HFFc6 (cell line): ENCODE measurements at places on chromosomes 3 and 15. TPM values are rescaled to one million over a fixed set of nuclear protein-coding genes. Genes with fewer than 3 reads are reported as not detected.

LYZL4 gene
- not detected in 3 replicates for total RNA-seq

DNA sequence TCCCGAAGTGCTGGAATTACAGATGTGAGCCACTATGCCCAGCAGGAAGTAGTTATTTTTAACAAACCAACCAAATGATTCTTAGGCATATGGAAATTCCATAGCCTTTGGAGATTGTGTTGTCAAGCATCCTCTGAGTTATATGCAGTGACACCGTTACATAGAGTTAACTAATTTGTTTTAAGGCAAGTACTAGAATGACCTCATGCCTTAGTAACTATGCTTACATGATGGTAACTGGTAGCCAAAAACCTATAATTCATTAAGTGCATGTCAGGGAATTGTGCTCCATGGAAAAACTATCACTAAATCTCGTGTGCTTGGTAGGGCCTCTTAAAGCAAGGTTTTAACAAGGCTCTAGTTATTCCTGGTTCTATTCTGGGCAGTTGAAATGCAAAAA, 392.8 kb downstream of the TUSC7 start:
- no peak for DNase-seq

DNA sequence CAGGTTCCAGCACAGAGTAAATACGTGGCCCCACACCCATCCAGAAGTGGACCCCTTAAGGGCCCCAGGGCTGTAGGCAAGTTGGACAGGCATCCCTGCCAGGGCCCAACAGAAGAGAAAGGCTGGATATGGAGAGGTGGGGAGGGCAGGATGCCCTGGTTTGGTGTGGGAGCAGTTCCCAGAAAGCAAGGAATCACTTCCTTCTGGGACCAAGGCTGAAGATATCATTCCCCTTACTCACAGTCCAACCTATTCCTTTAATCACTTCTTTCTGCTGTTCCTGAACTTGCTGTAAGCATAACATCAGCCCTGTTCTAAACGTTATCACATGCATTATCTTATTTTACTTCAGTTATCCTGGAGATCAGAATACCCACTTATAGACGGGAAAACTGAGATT, 6.1 kb upstream of the MESP2 start:
- peak; percentile 42 for DNase-seq

ZNF621 gene
- total RNA-seq = 18.1 to 20.5 TPM (median 19.3 TPM) in 3 replicates

DNA sequence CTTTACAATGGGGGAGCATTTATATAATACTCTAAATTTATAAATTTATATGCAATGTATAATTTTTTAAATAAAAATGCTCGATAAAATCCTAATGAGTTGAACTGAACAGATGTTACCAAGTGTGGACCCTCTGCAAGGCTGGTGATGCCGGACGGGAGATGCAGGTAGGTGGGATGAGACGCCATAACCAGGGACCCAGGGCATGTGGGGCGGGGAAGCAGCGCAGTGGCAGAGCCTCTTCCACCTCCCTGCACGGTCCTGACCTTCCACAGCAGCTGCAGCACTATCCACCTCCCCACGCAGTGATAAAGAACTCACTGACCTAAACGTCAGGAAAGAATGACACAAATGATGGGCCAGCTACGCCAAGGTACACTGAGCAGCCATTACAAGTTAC, 12.8 kb downstream of the PCSK6 start:
- DNase-seq = no peak

HPS3 gene
- 13.9 to 23.5 TPM (median 17.1 TPM) in 3 replicates for total RNA-seq

- DNase-seq = no peak
Measured at GRCh38 chr3:89025185-89025584, 82.2 kb upstream of the EPHA3 start.

DNA sequence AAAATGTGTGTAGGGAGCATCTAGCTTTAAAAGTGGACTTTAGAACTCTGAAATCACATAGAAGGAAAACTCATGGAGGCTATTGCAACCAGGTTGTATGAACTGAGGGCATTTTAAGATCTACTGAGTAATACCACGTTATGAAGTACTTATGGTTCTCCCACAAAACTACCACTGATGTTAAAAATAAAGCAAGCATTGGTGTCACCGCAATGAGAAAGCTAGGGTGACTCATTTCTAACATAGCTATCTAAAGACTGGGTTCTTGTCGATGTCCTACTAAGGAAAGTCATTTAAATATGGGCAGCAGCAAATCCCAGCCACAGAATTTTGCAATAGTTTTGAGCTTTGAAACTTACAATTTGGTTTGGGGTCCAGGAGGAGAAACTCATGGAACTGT, 584.8 kb downstream of the DIPK2A start:
- DNase-seq = no peak

- DNase-seq = no peak
Measured at GRCh38 chr3:185741586-185741985, 83.3 kb downstream of the IGF2BP2 start.

DNA sequence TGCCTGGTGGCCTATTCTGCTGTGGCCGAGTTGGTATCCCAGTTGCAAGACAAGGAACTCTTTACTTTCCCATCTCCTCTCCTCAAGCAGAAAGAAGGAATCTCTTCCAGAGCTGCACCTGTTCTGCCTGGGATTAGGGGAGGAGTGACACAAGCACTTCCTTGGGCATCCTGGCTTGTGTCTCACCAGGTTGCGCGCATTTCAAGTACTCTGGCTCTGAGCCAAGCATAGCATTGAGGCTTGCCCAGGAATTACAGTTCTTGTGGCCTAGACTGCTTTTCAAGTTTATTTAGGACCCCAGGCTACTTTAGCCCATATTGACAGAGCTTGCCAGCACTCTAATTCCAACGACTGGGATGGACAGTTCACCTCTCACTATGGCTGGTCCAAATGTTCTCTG, 150.5 kb downstream of the RSRC1 start:
- no peak for DNase-seq

- DNase-seq = no peak
Measured at GRCh38 chr15:90598679-90599078, 69.0 kb downstream of the CRTC3 start.

DNA sequence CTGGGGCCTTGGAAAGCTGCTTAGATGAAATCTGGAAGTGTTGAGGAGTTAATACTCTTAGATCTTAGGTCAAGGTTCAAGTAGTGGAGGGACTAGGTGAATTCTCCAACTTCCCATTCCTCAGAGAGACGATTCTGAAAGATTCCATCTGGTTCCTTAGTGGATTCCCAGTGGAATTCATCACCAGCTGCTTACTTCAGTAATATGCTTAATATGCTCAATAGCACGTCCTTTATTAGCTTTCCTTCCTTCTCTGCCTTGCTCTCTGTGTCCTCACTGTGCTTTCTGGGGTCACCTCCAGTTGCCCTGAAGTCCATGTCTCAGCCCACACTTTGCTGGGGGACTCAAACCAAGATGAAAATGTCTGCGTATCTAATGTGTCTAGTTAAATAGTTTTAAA, 31.0 kb downstream of the CEP63 start:
- DNase-seq = no peak

DNA sequence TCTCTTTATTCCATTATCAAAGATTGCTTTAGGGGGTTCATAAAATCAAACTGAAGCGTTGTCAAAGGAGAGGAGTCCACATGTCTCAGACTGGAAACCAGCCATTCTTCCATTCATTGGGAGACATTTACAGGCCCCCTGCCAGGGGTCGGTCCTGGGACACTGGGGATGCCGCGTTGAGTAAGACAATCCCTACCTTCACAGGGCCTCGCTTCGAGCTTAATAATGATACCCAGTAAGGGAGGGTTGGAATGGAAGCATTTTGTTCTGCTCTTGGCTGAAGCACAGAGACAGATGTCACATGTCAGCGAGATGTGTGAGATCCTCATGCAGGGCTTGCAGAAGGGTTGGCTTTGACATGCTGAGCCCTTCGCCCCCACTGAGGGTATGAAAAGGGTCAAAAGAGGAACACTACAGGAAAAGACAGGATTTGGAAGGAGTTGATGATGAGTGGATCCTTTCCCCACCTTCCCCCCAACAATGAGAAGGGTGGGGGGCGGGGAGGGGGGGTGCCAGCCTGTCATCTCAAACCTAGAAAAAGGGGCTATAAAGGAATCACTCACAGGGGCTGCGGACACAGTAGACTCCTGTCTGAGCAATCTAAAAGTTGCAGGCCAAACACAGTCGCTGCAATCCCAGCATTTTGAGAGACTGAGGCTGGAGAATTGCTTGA, 25.6 kb upstream of the ARL8B start:
- DNase-seq = no peak

DNA sequence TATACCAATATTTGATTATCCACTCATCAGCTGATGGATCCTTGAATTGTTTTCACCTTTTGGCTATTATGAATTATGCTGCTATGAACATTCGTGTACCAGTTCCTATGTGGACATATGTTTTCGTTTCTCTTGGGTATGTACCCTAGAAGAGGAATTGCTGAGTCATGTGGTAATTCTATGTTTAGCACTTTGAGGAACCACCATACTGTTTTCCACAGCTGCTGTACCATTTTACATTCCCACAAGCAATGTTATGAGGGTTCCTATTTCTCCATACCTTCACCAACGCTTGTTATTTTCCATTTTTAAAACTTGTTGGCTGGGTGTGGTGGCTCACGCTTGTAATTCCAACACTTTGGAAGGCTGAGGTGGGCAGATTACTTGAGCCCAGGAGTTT, 62.9 kb downstream of the RPLP1 start:
- DNase-seq = no peak

GRCh38 chr3:185351396-185351795, 11.5 kb upstream of the MAP3K13 start:
- no peak for DNase-seq

SKOR1 gene
- 0.08 and 0.09 TPM in 2 replicates for total RNA-seq

GRCh38 chr15:38699633-38700230, 135.1 kb upstream of the RASGRP1 start:
- DNase-seq = peak; percentile 41

DUOXA2 gene
- not detected in 3 replicates for total RNA-seq

DNA sequence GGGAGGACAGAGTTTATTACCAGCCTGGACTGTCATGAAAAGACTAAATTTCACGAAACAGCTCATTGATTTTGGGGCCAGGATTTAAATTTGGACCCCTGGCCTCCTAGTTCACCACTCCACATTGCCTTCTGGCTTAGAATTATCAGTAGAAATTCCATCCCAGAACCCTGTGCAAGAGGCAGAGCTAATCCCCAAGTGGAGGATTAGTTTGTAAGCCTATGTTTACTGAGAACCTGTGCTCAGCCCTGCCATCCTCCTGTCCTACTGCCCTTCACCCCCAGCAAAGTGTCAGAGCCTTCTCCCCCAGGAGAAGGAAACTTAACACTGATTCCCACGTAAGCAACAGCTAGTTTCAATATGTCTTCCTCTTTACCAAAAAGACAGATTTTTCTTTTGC, 99.4 kb downstream of the SST start:
- no peak for DNase-seq

P4HTM gene
- 30.6 to 40.7 TPM (median 33.4 TPM) in 3 replicates for total RNA-seq

GRCh38 chr3:194481103-194481502, 5.7 kb downstream of the ATP13A3 start:
- DNase-seq = peak; percentile 70

WWTR1 gene
- total RNA-seq = 44.7 and 45.6 TPM in 2 replicates

TRAK1 gene
- 52.8 to 57.3 TPM (median 55.1 TPM) in 3 replicates for total RNA-seq

DNA sequence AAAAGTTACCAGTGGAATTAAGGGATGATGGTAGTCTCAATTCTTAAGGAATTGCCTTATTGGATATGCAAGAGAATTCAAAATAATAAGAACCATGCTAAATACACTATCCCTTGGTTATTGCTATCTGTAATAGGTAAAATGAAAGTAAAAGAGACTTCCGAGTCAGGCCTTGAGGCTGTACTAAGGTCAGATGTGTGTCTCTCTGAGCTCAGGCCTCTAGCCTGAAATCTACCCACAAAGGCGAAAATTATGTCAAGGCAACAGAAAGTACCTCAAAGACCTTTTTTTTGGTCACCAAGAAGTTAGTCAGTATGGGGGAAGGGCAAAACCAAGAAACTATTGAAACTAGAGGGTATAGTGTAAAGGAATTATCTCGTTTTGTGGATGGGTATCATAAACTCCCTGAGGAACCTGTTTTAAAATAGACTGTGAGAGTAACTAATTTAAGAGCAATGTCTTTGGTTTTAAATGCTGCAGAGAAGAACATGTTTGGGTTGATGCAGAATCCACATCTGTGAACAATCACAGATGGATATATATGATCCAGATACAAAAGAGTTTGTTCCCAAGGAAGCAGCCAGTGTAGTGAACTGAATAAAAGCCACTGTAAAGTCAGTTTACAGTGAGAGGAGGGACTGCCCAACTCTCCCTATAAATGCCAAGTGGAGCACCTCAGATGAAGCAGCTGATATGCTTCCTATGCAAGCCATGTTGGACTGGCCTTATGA, 382.3 kb upstream of the SEMA6D start:
- DNase-seq = no peak

GRCh38 chr3:11384074-11384473, 111.9 kb downstream of the ATG7 start:
- no peak for DNase-seq

GRCh38 chr15:63446255-63446654, 58.1 kb upstream of the USP3 start:
- no peak for DNase-seq

- peak; percentile 3 for DNase-seq
Measured at GRCh38 chr3:19945969-19946831, 697 bp upstream of the RAB5A start.

- no peak for DNase-seq
Measured at GRCh38 chr15:63938486-63939061, 104.8 kb upstream of the HERC1 start.

CHRD gene
- total RNA-seq = 0.14 TPM in 1 of 2 replicates, not detected in the other

DNA sequence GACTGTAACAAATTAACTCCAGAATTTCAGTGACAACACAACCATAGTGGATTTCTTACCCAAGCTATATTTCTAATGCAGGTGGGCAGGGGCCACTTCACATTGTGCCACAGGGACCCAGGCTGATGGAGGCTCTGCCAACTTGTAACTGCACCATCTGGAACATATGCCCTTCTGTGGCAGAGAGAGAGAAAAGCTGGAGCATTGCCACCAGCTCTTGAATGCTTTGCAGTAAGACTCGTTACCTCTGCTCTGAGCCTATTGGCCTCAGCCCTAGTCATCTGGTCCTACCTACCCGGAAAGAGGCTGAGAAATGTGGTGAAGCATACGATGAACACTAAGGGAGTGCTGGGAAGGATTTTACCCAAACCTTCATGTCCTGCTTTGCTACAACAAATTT, 587.1 kb downstream of the ZNF385D start:
- DNase-seq = no peak

DNA sequence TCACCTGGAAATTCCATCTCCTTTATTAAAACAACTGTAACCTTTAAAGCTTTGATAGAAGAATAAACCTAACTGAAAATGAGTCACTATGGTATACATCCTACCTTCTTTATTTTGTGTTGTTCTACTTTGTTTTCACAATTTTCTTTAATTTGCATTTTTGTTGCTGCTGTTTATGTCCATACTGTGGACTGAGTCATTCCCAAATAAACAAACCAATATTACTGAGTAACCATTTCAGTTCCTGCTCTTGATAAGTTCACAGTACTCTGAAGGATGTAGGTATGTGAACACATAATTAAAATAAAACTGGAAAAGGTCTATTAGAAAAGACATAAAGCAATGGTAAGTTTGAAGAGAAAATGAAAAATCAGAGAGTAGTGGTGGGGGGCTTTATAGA, 528.5 kb upstream of the GOLIM4 start:
- DNase-seq = no peak

GADL1 gene
- not detected in 3 replicates for total RNA-seq

CD86 gene
- not detected in 3 replicates for total RNA-seq
